ENCODE measurements at places on chromosomes 7 and 10. TPM values are rescaled to one million over a fixed set of nuclear protein-coding genes. Genes with fewer than 3 reads are reported as not detected.
A peak's percentile ranks its signal among the peaks of the same experiment; 100 is the strongest.

- H3K4me3 ChIP-seq = no peak overlapping the region
- H3K27ac ChIP-seq = no peak overlapping the region
- H3K27me3 ChIP-seq = no peaks in the 10 kb centered on the region
Observed at GRCh38 chr10:62903828-62904227, 87.7 kb upstream of the EGR2 start.

The CTAGE4 gene
- 0.48 TPM for polyA plus RNA-seq

The ASAH2 gene
- 3.8 TPM for polyA plus RNA-seq

The NT5C2 gene
- 25.0 TPM for polyA plus RNA-seq

The PALD1 gene
- 2.7 TPM for polyA plus RNA-seq

The ENTPD1 gene
- 5.1 TPM for polyA plus RNA-seq

- H3K4me1 ChIP-seq = peaks cover 7% of the 10 kb centered on the region
- H3K36me3 ChIP-seq = no peaks in the 10 kb centered on the region
- no peak overlapping the region for H3K27ac ChIP-seq
- no peak overlapping the region for H3K4me3 ChIP-seq
- DNase-seq = no peak
Observed at GRCh38 chr7:1103789-1104515, 16.0 kb downstream of the GPER1 start.

The H2BK1 gene
- not detected for polyA plus RNA-seq

The OR2A1 gene
- not detected for polyA plus RNA-seq

- H3K4me1 ChIP-seq = no peaks in the 10 kb centered on the region
- no peak for DNase-seq
- H3K36me3 ChIP-seq = no peaks in the 10 kb centered on the region
- no peaks in the 10 kb centered on the region for H3K27me3 ChIP-seq
- H3K4me3 ChIP-seq = no peak overlapping the region
- H3K27ac ChIP-seq = no peak overlapping the region
Observed at GRCh38 chr7:88396948-88397322, 90.2 kb upstream of the STEAP4 start.

- no peaks in the 10 kb centered on the region for H3K4me1 ChIP-seq
- no peak for DNase-seq
- no peaks in the 10 kb centered on the region for H3K36me3 ChIP-seq
Observed at GRCh38 chr7:3397324-3397723, 96.3 kb downstream of the SDK1 start.

DNA sequence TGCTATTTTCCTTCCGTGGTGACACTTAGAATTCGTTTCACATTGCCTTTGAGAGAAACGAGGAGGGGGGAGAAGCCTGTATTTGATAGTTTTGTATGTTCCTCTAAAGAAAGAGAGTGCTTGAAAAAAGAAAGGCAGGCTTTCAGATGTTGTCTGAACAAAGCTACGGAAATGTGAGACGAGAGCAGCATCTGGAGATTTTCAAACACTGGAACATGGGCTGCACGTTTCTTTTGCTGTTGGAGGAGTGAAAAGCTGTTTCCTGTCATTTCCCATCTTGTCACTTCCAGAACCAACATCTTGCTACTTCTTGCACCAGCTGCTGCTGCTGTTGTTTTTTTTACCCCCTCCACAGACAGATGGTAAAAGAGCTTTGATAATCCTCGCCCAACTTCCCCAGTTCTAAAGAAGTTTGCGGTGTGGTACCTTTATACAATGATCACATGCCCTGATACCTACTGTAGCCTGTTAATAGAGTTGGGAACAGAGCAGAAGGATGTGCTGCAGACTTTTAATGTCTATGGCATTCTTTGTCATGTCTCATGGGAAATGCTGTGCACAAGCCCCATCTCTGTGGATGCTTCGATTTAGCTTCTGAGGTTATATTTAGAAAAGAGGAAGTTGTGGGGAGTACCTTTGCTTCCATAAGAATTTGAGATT is 408.1 kb downstream of the AUTS2 start:
- no peak overlapping the region for H3K4me3 ChIP-seq
- no peaks in the 10 kb centered on the region for H3K27me3 ChIP-seq
- H3K27ac ChIP-seq = no peak overlapping the region
- DNase-seq = no peak
- no peaks in the 10 kb centered on the region for H3K4me1 ChIP-seq
- H3K36me3 ChIP-seq = no peaks in the 10 kb centered on the region

DNA sequence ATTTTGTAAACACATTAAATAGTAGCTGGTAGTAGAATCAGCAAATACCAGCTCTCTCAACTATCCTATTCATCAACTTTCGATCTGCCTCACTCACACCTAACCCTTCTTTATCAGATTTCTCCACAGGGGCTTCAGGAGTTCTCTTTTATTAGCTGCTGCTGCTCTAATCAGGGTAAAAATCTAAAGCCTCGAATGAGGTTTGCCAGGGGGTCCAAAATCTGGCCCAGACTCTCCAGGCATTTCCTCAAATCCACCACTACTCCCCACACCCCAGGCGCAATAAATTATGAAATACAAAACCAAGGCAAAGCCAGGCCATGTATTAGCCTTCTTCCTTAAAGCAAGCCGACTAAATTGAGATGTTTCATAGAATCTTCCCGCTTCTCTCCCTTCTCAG is 2.3 kb downstream of the RNF216 start:
- H3K27me3 ChIP-seq = no peaks in the 10 kb centered on the region
- H3K4me1 ChIP-seq = no peaks in the 10 kb centered on the region
- no peak overlapping the region for H3K27ac ChIP-seq
- H3K4me3 ChIP-seq = no peak overlapping the region
- H3K36me3 ChIP-seq = peaks cover 12% of the 10 kb centered on the region

DNA sequence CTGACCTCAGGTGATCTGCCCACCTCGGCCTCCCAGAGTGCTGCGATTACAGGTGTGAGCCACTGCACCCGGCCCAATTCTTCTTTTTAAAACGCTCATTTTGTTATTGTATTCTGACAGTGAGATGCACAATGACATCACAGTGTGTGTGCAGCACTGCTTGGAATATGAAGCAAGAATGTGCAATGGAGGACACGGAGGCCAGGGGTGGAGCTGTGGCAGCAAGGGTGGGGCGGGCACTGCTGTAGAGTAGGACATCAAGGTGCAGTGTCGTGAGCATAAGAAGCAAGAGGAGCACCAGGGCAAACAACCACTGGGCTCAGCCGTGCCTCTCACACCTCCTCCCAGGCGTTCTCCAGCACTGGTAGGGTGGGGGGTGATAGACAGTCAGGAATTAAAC is 26.8 kb upstream of the GRID1 start:
- H3K36me3 ChIP-seq = no peaks in the 10 kb centered on the region
- DNase-seq = peak; percentile 59
- H3K4me1 ChIP-seq = peaks cover 6% of the 10 kb centered on the region
- H3K27ac ChIP-seq = no peak overlapping the region
- no peak overlapping the region for H3K4me3 ChIP-seq

The GRM8 gene
- not detected for polyA plus RNA-seq

DNA sequence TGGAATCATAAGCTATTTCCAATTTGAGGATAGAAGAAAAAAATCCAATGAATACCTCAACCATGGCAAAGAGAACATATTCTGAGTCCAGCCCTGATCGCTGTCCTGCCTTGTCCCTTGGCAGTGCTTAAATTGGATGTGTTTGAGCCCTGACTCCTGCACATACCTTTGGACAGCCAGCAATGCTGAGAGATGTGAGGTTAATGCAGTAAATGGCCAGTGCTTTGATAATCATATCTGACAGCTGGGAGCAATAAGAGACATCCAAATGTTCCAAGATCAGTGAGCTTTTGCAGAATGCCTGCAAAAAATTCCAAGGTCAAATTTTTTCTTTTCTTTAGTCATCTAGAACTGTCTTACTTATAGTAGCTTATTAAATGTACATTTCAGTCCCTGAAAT is 80.1 kb upstream of the LRRC17 start:
- no peak overlapping the region for H3K27ac ChIP-seq
- no peak overlapping the region for H3K4me3 ChIP-seq
- no peak for DNase-seq
- H3K27me3 ChIP-seq = no peaks in the 10 kb centered on the region
- no peaks in the 10 kb centered on the region for H3K4me1 ChIP-seq
- no peaks in the 10 kb centered on the region for H3K36me3 ChIP-seq

DNA sequence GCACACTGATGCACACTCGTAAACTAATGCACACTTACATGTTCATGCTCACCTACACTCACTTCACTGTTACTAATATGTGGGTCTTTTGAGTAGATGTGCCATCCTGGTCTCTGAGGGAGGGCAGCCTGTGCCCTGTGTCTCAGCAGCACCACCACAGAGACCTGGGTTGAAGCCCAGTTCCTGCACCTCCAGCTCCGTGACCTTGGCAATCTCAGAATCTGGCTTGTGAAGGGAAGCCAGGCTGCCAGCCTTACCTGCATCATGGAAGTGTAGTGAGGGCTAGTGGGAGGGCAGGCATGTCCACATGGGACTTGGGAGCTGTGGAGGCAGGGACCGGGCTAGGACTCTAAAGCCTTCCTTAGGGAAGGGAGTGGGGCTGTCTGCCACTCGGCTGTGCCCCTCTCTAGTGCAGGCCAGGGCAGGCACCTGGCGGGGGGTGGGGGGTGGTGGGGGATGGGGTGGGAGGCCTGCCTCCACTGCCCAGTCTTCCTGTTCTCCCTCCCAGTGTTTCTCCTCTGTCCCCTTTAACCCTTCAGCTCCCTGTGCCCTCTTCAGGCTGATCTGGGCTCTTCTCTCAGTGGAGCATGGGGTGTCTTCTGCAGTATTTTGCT is 8.1 kb downstream of the ADCY1 start:
- H3K4me1 ChIP-seq = no peaks in the 10 kb centered on the region
- no peak overlapping the region for H3K27ac ChIP-seq
- H3K36me3 ChIP-seq = no peaks in the 10 kb centered on the region
- DNase-seq = no peak
- peaks cover 9% of the 10 kb centered on the region for H3K27me3 ChIP-seq

DNA sequence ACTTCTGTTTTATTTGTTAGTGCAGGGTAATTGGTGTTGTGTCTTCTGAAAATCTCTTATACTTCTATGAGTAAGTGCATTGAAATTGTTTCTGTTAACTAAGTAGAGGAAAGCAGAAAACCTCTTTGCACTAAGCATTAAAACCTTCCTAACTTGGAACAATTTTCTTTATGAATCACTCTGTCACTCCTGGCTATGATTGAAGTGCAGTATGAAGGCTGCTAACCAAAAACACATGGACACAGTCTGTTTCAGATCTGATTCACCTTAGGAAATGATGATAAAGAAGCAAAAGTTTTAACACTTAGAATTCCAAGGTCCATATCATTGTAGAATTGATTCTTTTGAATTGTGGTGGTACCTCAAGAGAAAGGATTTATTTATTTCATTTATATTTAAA is 41.9 kb downstream of the MET start:
- H3K27me3 ChIP-seq = no peaks in the 10 kb centered on the region
- no peaks in the 10 kb centered on the region for H3K36me3 ChIP-seq
- H3K4me1 ChIP-seq = no peaks in the 10 kb centered on the region
- no peak overlapping the region for H3K4me3 ChIP-seq
- DNase-seq = no peak

DNA sequence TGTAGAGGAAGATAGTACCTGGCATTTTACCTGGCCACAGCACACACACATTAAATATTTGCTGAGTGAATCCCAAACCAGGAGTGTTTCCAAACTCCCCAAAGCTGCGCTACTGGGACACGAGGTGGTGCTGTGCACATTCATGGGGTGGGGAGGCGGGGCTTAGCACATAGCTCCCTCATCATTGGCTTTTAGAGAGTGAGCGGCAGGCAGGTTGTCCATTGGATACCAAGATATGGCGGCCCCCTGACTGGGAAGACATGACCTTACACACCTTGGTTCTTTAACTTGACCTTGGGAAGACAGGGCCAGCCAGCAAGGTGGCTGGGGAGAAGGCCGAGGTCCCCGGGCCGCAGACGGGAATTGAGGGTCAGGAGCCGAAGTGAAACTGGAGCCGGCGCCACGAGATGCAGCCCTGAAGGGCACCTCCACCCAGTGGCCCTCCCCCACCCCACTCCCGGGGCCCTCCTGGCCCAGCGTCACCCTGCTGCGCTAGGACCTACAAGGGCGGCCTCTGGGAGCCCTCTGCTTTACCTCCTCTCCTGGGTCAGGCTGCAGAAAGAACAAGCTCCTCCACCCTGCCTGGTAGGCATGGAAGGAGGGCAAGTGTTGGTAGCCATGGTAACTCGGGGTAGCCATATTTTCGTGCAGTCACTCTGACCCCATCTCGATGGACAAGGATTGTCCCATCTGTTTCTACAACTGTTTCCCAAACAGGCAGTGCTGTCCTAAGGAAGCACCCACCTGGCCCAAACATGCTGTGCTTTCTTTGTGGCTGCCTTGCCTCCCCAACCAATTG is 24.0 kb downstream of the TMEM176A start:
- H3K36me3 ChIP-seq = no peaks in the 10 kb centered on the region
- H3K27ac ChIP-seq = no peak overlapping the region
- H3K4me1 ChIP-seq = peaks cover 11% of the 10 kb centered on the region
- no peaks in the 10 kb centered on the region for H3K27me3 ChIP-seq
- H3K4me3 ChIP-seq = no peak overlapping the region

DNA sequence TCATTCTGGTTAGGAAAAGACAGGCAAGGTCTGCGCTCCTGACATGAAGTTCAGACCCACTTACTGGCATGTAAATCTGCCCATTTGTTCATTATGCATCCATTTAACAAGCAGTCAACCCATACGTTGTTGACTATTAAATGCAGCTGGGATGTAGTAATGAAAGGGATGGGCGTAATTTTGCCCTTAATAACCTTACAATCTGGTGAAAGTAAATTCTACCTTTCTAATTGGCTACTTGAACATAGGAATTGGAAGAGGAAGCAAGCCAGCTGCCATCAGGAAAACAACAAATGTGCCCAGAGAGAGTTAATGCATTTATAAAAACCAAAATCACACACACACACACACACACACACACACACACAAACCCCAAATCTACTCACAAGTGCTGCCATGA is 170.2 kb upstream of the PITRM1 start:
- H3K4me1 ChIP-seq = no peaks in the 10 kb centered on the region
- H3K27ac ChIP-seq = no peak overlapping the region
- DNase-seq = no peak
- H3K36me3 ChIP-seq = no peaks in the 10 kb centered on the region
- H3K4me3 ChIP-seq = no peak overlapping the region

The GIMAP2 gene
- polyA plus RNA-seq = 9.0 TPM

The CSGALNACT2 gene
- polyA plus RNA-seq = 6.9 TPM

GRCh38 chr7:13181216-13181615 is 493.8 kb downstream of the ARL4A start:
- H3K4me3 ChIP-seq = no peak overlapping the region
- H3K4me1 ChIP-seq = no peaks in the 10 kb centered on the region
- no peak for DNase-seq
- no peaks in the 10 kb centered on the region for H3K27me3 ChIP-seq

All from small intestine (tissue), 16 donors.